ENCODE measurements at places on chromosomes 1 and 21.
A peak's percentile ranks its signal among the peaks of the same experiment; 100 is the strongest.

- peak; percentile 93 for DNase-seq
Measured at GRCh38 chr1:59375321-59376220, 78.7 kb downstream of the FGGY start.

DNA sequence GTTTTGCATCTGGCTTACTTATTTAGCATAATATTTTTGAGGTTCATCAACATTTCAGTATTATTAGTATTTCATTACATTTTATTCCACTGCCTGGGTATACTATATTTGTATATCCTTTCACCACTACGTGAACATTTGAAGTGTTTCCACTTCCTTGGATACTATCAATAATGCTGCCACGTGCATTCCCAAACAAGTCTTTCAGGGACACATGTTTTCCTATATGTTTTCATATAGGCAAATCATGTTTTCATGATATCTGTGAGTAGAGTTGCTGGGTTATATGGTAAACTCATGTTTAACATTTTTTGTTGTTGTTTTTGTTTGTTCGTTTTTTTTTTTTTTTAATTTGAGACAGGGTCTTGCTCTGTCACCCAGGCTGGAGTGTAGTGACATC lies 380.1 kb downstream of the OMA1 start:
- DNase-seq, result no peak

GRCh38 chr1:62781841-62782543 lies 1.9 kb upstream of the ATG4C start:
- DNase-seq, result peak; percentile 55

DNA sequence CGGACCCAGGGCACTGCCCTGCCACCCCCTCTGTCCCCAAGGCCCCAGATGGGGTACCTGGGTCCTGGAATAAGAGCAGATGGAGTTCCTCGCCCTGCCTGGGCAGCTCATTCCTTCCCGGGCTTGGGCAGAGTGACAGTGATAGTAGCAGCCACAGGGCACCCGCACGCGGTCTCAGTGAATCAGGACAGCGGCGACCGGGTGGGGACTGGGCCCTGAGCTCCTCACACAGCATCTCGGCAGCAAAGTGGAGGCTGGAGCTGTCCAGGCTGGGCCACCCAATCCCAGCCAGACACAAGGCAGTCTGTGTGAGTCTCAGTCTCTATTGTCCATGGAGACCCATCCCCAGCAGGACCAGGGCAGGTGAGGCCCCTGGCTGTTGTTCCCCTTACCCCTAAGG lies 37.4 kb upstream of the CCDC27 start:
- DNase-seq, result no peak

- DNase-seq, result no peak
Measured at GRCh38 chr1:204612326-204612725, 73.2 kb downstream of the LRRN2 start.

GRCh38 chr1:5983361-5984103 lies 8.7 kb downstream of the NPHP4 start:
- DNase-seq, result peak; percentile 87

GRCh38 chr21:39882151-39882838 lies 15.1 kb downstream of the PCP4 start:
- no peak for DNase-seq

- DNase-seq, result no peak
Measured at GRCh38 chr1:19065526-19066247, 109.2 kb upstream of the IFFO2 start.

- DNase-seq, result peak; percentile 7
Measured at GRCh38 chr1:218991089-218991488, 182.6 kb upstream of the LYPLAL1 start.

GRCh38 chr1:108592030-108592759 lies 32.3 kb downstream of the EEIG2 start:
- DNase-seq, result no peak

- DNase-seq, result no peak
Measured at GRCh38 chr1:165052431-165052830, 304.1 kb downstream of the LMX1A start.

GRCh38 chr1:197683895-197684553 lies 91.3 kb downstream of the DENND1B start:
- DNase-seq, result no peak

DNA sequence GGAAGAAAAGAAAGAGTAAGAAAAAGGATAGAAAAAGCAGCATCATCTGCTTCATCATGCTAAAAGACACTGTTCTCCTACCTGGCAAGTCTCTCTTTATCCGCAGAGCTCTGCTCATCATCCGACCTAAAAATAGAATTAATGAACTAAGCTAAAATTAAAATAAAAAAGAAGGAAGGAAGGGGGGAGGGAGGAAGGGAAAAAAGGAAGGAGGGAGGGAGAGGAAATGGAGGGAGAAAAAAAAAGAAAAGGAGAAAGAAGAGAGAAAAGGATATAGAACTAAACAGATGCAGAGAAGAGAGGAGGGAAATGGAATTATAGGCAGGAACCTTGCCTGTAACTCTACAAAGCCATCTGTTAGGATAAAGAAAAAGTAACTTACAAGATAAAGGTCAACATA lies 34.1 kb downstream of the ARNT start:
- DNase-seq, result no peak

DNA sequence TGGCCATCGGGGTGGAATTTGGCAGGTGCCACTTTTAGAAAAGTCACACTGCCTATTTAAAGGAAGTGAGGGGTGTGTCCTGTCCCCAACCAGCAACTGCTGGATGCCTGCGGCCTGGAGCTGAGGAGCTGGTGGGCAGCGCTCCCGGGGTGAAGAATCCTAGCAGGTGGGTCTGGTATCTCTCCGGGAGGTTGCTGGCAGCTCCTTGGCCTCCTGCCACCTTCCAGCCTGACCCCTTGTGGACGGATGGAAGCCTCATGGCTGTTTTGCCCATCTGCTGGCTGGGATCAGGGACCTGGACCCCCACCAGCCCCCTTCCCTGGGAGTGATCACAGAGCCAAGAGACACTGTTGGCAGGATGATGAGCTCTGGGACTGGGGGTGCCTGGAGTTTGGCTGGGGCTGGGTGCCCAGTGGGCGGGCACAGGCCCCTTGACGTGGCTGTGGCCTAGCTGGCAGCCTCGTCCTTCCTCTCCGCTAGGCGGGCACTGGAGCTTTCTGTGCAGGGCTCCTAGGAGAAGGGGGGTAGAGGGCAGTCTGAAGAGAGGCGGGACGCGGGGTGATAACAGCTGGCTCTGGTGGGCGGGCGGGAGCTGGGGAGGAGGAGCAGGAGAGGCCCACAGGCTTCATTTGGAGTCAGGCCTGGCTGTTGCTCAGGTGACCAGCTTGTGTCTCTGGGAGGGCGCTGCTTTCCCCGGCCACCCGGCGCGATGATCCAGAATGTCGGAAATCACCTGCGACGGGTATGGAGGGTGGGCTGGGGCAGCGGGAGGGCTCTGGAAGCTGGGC lies at the start of gene ACOT11:
ACOT11 (plus strand) TSS at position 628 of the 788 bp plus-strand sequence; CDS start at position 710, 82 bp downstream.
- peak; percentile 81 for DNase-seq

DNA sequence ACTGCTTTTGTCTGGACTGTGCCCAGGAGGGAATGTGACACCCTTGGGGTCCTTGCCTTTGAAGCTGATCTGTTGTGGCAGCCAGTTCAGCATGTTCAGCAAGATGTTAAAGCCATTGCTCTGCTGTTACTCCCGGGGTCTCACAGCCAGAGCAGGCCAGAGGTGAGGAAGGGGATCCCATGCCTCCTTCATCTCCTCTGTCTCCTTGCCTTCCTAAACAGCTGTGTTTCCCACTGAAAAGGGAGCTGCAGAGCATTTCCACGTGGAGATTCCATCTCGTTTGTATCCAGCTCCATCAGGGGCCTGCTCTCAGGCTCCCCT lies 135.8 kb upstream of the COL6A1 start:
- DNase-seq, result no peak

- no peak for DNase-seq
Measured at GRCh38 chr1:89167590-89168230, 8.1 kb downstream of the GBP7 start.

Measured in foreskin fibroblast (primary cell).